ENCODE measurements at places on chromosomes 4 and X.

DNA sequence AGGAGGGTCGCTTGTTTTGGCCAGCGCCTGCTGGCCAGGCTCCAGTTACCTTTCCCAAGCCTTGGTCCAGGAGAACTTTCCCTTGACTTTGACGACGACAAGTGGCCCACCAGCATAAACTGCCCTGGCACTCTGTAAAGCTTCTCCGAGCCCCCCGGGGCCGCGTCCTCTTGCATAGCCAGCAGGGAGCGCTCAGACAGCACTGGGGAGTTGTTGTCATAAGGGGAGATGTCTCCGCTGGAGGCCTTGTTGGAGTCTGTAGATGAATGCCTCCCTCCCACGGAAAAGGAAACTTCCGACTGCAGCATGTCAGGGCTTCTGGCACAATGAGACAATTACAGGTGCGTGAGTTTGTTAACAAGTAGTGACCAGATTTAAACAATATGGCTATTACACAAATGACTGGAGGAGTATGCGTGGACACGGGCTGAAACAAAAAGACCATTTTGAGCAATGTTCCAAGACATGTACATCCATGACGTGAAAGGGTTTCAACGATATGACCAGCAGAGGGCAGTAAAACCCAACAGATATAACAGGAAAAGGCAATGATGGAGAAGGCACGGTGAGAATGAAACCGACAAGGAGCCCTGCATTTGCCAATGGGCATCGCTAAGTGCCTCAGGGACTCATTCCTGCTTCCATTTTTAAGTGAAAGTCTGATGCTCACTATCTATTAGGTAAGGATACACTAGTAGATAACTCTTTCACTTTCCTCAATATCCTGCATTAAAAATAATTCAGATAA lies 33.0 kb downstream of the HCCS start:
- DNase-seq = peak; percentile 26

GRCh38 chrX:102627640-102628039 lies 23.6 kb upstream of the GPRASP1 start:
- no peak for DNase-seq

- DNase-seq = no peak
Measured at GRCh38 chr4:4800646-4801408, 58.6 kb upstream of the MSX1 start.

GRCh38 chrX:109281483-109282275 lies 200.2 kb downstream of the GUCY2F start:
- no peak for DNase-seq

GRCh38 chr4:17170131-17170530 lies 271.7 kb upstream of the LDB2 start:
- DNase-seq = no peak

DNA sequence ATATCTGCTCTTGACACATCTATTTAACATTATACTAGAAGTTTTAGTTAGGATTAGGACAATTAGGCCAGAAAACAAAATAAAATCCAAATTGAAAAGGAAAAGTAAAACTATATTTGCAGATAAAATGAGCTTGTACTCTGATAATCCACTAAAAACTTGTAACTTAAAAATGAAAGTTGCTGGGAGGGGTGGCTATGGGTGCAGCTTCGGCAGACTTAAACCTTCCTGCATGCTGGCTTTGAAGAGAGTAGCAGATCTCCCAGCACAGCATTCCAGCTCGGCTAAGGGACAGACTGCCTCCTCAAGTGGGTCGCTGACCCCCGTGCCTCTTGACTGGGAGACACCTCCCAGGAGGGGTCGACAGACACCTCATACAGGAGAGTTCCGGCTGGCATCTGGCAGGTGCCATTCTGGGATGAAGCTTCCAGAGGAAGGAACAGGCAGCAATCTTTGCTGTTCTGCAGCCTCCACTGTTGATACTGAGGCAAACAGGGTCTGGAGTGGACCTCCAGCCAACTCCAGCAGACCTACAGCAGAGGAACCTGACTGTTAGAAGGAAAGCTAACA lies 2379.9 kb downstream of the ARAP2 start:
- no peak for DNase-seq

DNA sequence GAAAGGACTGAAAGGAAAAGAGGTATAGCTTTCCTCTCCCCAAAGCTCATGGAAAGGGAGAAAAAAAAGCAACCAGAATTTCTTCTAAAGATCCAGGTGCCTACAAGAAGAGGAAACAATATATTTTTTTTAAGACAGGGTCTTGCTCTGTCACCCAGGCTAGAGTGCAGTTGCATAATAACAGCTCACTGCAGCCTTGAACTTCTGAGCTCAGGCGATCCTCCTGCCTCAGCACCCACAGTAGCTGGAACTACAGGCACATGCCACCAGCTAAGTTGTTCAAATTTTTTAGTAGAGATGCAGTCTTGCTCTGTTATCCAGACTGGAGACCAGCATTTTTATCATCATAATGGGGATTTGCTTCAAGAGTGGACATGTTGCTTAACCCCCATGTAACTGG lies 30.5 kb upstream of the BBS12 start:
- DNase-seq = no peak

DNA sequence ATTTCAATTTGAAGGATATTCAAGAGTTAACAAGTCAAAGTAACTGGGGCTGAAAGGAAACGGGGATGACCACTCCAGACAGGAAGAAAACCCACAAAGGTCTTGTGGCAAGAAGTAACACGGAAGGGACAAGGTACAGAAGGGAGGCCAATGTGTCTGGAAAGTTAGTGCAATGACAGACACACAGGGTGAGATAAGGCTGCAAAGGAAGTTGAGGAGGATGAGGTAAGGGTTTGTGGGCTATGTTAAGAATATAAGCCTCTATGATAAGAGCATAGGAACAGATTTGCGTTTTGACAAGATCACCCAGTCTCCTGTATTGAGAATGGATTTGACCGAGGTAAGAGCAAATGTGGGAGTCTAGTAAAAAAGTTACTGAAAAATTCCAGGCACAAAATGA lies 21.9 kb upstream of the EMCN start:
- DNase-seq = no peak

- DNase-seq = peak; percentile 47
Measured at GRCh38 chr4:122747883-122748282, 15.4 kb downstream of the BBS12 start.

- no peak for DNase-seq
Measured at GRCh38 chr4:95674521-95674981, 125.8 kb upstream of the UNC5C start.

GRCh38 chrX:41259516-41259915 lies 74.4 kb upstream of the DDX3X start:
- no peak for DNase-seq

- no peak for DNase-seq
Measured at GRCh38 chrX:23271026-23271425, 63.6 kb upstream of the PTCHD1 start.

DNA sequence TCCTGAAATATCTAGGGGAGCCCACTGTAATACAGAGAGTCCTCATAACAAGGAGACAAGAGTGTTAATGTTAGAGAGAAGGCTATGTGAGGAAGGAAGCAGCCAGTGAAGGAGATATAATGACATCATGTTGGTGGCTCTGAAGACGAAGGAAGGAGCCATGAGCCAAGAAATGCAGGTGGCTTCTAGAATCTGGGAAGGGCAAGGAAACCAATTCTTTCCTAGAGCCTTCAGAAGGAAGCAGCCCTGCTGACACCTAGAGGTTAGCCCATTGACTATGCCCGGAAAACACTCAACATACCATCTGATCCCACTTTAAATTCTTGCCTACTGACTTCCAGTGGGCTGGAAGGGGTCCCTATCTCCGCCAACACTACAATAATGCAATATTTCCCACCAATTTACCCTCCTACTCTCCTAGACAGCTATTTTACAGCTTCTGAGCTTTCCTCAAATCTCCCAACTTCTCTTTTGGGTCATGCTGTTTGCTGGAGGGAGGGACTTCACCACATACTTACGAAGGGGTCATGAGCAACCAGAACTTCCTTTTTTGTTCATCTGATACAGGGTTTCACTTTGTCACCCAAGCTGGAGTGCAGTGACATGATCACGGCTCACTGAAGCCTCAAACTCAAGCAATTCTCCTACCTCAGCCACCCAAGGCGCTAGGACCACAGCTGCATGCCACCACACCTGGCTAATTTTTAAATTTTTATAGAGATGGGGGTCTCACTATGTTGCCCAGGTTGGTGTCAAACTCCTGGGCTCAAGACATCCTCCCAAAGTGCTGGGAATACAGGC lies 25.2 kb upstream of the G3BP2 start:
- DNase-seq = no peak

- no peak for DNase-seq
Measured at GRCh38 chr4:25863347-25863784, 578 bp upstream of the SEL1L3 start.

GRCh38 chr4:153161226-153161963 lies 42.8 kb upstream of the TRIM2 start:
- no peak for DNase-seq

DNA sequence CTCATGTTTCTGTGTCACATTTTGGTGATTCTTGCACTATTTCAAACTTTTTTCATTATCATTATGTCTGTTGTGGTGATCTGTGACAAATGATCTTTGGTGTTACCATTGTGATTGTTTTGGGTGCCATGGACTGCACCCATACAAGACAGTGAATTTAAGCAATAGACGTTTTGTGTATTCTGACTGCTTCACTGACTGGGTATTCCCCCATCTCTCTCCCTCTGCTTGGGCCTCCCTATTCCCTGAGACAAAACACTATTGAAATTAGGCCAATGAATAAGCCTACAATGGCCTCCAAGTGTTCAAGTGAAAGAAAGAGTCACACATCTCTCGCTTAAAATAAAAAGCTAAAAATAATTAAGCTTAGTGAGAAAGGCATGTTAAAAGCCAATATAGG lies 60.2 kb downstream of the BANK1 start:
- DNase-seq = no peak

DNA sequence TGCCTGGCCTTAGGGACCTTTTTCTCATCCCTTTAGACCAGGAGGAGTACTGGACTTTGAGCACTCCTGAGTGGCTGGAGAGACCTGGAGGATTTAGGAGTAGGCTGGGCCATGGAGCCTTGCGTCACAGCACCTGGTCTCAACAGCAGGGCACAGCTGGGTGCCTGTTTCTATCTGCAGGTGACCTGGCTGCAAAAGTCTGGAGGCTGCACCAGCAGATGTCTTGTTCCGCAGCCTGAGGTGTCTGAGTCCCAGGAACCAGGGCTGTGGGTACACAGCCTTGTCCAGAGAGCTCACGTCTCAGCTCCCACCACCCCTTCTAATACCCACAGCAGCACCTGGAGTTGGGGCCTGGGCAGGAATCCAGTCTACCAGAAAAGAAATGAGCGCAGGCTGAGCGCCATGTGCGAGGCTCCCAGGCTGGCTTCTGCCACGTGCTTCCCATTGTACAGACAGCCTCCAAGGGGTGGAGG lies 5.0 kb upstream of the NSD2 start:
- DNase-seq = no peak

- no peak for DNase-seq
Measured at GRCh38 chr4:85676050-85676425, 201.1 kb downstream of the ARHGAP24 start.

GRCh38 chr4:112968451-112969159 lies 80.8 kb upstream of the ANK2 start:
- DNase-seq = no peak

- DNase-seq = no peak
Measured at GRCh38 chr4:8351931-8352367, 82.4 kb downstream of the HTRA3 start.

DNA sequence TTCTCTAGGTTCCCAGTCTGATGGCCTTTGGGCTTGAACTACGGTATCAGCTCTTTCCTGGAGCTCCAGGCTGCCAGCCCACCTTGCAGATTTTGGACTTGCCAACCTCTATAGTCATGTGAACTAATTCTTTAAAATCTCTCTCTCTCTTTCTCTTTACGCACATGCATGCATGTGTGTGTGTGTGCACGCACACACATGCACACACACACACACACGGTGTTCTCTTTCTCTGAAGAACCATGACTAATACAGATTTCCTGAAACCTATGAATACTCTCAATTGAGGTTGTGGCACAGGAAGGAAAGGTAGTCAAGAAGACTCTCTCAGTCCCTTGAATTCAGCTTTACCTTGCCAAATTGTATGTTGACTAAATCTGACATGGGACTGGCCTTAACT lies 6.2 kb upstream of the ZCCHC13 start:
- DNase-seq = no peak

DNA sequence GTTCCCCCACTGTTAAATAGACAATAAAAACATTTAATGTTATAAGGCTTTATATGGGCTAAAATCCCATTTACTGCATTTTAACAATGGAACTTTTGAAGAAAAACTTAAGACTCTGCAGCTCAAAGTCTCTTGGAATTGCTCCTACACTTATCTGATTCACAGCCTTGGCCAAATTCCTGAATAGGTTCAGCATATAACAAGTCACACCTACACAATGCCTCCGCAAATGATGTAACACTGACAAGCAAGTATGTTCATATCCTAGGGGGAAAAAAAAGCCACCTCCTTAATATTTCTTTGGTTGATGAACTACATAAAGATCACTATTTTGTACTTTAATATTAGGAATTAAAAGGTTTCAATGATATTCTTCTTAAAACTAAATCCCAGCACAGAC lies 34.5 kb downstream of the RPS6KA6 start:
- no peak for DNase-seq

GRCh38 chr4:15688051-15688450 lies 6.4 kb downstream of the FAM200B start:
- no peak for DNase-seq

GRCh38 chr4:144851948-144852347 lies 206.0 kb downstream of the HHIP start:
- DNase-seq = no peak

DNA sequence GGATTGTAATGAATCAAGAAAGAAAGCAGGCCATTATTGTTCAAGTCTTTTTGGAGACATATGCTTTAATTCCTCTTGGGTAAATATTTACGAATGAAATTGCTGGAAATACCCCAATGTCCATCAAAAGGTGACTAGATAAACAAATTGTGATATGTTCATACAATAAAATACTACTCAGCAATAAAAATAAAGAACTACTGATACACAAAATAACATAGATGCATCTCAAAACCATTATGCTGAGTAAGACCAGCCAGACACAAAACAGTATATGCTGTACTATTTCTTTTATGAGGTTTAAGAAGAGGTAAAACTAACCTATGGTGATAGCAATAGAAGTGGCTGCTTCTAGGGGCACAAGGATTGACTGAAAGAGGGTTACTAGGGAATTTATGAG lies 28.8 kb upstream of the JADE1 start:
- no peak for DNase-seq

DNA sequence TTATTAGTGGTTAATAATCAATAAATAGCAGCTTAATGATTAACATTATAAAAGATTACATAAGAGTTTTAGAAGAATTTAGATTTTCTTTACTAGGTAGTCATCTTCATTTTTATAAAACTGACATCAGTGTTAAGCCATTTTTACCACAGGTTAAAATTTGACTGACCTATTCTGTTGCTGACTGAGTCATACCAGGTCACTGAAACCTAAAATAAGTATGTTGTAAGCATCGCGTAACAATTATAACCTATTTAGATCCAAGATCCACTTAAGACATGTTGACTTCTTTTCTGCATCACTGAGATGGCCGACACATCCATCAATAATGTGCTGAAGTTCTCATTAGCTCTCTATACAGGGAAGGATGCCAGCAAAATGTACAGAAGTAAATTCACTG lies 36.7 kb downstream of the ARX start:
- DNase-seq = no peak

Measured in SJSA1 (cell line).